ENCODE measurements at places on chromosomes 5 and 9.

GRCh38 chr5:7186818-7187217, 209.1 kb upstream of the ADCY2 start:
- no peak for DNase-seq

GRCh38 chr5:112346411-112347044, 72.5 kb downstream of the EPB41L4A start:
- DNase-seq, result no peak

- DNase-seq, result no peak
These were observed 118.1 kb downstream of the SPEF2 start for GRCh38 chr5:35735718-35736117.

- no peak for DNase-seq
These were observed 92.4 kb downstream of the GNAQ start for GRCh38 chr9:77939149-77939668.

- DNase-seq, result peak; percentile 91
These were observed 17.0 kb downstream of the ERAP2 start for GRCh38 chr5:96893342-96893741.
